ENCODE measurements at places on chromosomes 11 and 22.

GRCh38 chr11:66314561-66315497 lies 2.0 kb downstream of the CD248 start:
- no peak for DNase-seq

- DNase-seq: no peak
Observed at GRCh38 chr11:117189191-117189940, 9.8 kb upstream of the TAGLN start.

GRCh38 chr11:45523760-45524159 lies 141.7 kb downstream of the CHST1 start:
- DNase-seq: no peak

DNA sequence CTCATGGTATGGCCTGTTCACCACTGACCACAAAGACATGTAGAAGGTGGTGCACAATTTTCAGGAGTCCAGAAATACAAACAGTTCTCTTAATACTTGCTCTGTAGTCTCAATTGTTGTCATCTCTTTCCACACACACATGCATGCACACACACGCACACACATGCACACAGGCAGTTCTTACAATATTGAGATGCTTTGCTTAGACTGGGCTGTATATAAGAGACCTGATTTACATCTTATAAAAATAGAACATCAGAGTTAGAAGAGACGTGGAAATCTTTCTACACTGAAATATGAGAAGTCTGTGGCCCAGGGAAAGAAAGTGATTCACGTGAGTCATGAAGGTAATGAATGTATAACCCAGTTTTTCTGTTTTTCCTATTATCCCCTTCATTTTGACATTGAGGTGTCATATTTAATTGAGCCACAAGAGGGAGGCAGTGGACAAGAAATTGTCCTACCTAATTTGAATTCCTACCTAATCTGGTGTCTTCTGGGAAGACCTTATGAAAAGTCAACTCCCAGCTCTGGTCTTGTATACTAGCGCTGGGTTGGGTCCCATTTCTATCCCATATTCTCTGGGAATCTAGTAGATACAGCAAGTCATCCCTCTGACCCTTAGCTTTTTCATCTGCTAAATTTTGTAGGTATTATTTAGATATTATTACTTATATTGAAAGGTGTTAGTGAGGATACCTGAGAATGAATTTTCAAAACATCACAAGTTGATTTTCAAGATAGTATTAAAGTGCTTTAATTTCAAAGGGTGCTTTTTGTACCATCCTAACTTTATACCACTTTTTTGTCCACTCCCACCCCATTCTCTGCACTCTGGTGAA lies 14.9 kb upstream of the MS4A4A start:
- DNase-seq: no peak

DNA sequence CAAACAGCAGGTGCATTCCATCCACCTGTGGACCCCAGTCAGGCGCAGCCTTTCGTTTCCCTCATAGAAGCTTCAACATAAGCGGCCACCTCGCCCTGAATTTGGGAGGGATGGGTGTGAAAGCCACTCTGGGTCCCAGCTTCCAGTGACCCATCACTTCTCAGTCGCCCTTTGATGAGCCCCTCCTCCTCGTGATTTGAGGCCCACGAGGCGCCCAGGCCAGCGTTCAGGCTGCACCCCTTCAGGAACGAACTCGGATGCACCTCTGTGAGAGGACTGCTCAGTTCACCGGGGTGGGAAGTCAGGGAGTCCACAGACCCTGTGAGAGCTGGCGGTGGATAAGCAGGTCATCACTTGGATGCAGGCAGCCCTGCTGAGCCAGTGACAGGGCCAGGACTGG lies 1118.2 kb downstream of the BRD1 start:
- DNase-seq: no peak

DNA sequence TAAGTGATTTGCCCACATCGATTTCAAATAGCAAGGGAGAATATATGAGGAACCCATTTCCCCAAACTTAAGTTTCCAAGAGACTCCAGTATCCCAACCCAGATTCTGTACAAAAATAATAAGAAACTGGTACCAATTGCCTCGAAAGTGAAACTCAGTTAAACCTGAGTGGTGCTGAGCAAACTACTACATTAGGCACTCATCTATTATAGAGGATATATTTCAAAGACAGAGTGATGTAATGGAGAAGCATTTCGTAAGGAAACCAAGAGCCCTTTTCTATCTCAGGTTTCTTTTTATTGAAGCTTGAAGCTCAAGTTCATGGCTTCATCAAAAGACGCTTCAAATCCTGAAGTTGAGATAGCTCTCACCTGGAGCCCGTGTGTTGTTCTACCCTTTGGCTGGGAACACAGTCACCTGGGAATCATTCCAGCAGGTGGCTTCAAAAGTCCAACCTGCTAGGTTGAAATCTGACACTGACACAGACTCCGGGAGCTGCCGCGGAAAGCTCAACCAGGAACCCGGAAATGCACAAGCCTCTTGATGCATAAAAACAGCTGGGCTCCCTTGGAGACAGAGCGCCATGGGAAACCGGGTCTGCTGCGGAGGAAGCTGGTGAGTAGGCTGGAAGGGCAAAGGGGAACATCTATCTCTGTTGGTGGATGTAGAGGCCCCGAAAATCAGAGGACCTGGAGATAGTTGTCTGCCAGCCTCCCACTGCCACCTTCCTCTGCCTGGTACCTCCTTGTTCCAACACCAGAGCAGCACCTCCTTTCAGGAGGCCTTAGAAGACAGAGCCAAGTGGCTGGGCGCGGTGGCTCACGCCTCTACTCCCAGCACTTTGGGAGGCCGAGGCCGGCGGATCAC lies at the start of gene C11orf52:
TSS of gene C11orf52 (plus strand) at position 524 of the 867 bp plus-strand sequence. CDS start at position 584, 60 bp downstream.
- no peak for DNase-seq

- DNase-seq: no peak
Observed at GRCh38 chr22:37020192-37020479, 594 bp downstream of the MPST start.

- no peak for DNase-seq
Observed at GRCh38 chr11:16002942-16003341, 353.4 kb downstream of the SOX6 start.

- no peak for DNase-seq
Observed at GRCh38 chr11:9853929-9854552, 190.2 kb downstream of the SWAP70 start.

- DNase-seq: no peak
Observed at GRCh38 chr22:37179622-37180420, 8.2 kb downstream of the C1QTNF6 start.

GRCh38 chr11:75767793-75768111 lies 826 bp upstream of the DGAT2 start:
- DNase-seq: no peak

- no peak for DNase-seq
Observed at GRCh38 chr11:67415501-67416304, at the start of gene CARNS1. TSS of gene CARNS1 (plus strand) at chr11:67415678. CDS start at chr11:67416200, 522 bp downstream.

DNA sequence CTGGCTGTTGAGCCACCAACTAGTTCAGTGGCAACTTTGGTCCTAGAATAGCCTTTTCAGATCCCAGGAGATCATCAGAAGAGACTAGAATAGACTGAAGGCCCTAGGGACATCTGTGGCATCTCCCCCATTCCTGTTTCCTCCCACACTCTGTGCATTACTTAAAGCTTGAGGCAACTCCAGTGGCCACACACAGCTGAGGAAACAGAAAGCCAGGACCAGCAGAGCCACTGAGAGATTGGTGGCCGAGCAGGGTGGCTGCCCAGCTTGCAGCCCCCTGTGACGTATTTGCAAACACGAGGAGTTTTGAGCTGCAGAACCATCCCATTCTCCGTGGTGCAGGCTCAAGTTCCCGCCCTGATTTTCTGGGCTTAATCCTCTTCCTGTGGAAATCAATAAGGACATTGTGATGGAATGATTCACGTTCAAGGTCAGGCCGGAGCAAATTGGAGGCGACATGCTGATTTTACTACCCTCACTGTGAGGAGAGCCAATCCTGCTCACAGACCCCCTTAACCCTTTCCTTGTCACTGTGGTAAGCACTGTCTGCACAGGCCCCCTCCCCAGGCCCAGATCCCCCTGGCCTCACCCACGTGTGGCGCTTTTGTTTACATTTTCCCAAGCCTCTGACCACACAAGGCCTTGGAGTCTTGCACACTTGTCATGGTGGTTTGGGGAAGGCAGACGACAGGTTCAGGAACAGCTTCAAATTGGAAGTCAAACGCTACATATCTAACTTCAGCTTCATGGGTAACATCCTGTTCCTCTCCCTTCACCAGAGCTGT lies 69.1 kb upstream of the MYOD1 start:
- DNase-seq: no peak

DNA sequence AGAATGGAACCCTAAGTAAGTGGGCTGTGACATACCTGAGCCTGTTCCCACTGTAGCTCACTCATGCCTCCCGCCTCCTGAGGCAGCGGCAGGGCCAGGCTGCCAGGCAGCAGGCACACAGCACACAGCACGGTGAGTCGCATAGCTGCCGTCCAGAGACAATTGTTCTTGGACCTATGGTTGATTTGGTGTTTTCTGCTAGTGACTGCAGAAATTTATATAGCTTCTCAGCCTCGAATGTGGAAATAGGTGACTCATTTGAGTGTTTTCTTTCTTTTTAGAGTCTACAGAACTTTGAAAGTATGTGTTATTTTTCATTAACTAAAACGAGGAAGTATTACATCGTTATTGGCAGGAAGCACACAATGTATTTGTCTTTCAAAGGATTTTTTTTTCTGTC lies at the start of gene MMP7:
TSS of gene MMP7 (minus strand) at position 190 of the 400 bp plus-strand sequence. CDS start at position 143, 47 bp downstream.
- DNase-seq: no peak

DNA sequence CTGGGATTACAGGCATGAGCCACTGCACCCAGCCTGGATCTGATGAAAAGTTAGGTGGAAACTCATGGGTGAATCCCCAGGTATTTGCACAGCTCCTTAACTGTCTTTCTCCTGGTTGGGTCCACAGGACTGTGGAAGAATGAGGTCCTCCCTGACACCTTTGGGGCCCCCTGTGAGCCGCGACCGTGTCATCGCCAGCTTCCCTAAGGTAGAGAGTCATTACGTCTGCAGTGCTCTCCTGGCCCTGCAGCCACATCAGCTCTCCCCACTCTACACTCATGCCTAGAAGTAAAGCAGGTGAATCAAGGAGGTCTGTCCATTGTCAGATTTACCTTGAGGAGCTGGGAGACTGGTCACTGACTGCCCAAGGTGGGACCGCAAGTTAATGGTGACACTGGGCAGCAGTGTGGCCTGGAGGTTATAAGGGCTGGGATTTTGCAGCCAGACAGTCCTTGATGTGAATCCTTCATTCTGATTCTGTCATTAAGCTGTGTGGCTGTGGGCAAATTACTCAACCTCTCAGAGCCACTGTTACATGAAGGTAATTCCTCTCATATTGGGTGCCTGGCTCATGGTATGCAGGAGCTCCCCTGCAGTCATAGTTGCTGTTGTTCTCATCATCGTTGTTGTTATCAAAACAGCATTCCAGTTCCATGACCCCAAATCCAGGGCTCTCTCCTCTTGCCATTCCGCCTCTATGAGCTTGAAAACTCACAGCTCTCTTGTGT lies 1.4 kb downstream of the RAB36 start:
- DNase-seq: no peak

DNA sequence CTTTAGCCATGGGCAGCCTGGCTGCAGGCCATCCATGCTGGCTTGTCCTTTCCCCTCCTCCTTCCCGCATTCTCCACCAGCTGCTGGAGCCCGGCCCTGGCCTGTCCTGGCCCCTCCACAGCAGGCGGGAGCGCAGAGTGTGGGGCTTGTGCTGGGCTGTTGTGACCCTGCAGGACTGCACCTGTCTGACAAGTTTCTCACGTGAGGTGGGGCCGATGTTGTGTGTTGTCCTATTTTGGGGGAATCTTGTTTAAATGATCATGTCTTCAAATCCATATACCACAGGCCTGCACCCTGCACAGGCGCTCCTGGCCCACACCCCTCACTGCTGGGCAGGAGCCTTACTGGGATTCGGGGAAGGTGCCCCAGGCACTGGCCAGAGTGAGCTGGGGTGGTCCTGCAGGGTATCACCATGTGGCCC lies 30.4 kb downstream of the TBC1D22A start:
- no peak for DNase-seq

- DNase-seq: no peak
Observed at GRCh38 chr11:128232588-128232987, 354.8 kb downstream of the ETS1 start.

DNA sequence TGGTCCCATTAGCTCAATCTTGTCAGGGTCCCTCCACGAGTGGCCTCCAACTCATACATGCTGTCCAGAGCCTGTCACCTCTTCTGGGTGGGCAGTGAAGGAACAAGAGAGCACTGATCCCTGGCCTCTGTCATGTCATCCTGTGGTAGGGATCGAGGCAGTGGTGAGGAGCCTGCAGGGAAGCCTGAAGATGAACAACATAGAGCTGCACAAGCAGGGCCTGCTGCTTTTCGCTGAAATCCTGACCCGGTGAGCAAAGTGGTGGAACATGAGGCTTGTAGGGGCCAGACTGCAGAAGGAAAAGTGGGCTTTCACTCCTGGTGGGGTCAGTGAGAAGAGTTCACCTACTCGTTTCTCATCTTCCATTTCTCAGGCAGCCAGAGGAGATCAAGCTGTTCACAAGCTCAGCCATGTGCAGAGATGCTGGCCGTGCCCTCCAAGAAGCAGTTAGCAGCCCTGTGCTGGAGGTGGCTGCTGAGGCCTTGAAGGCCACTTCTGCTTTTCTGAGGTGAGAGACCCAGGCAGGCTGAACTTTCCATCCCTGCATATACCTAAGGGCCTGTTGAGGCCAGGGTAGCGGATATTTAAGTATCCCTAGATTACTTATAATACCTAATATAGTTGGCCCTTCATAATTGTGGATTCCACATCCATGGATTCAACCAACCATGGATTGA lies 32.9 kb downstream of the MEI1 start:
- DNase-seq: no peak

DNA sequence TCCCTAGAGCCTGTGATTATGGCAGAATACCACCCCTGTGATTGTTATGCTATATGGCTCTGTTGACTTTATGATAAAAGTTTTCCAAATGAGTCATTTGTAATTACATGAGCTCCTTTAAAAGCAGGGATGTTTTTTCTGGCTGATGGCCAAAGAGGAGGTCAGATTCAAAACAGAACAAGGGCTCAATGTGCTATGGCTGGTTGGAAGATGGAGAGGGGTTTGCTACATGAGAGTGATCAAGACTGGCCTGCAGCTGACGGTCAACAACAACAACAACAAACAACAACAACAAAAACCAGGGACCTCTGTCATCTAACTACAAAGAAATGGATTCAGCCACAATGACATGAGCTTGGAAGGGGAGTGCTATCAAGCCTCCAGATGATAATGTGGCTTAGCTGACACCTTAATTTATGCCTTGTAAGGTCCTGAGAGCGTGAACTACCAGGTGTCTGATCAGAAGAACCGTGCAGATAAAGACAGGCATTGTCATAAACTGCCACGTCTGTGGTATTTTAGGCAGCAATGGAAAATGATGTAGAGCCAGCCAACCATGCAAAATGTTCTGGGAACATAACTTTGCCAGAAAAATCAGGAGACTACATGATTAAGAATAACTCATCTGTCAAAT lies 47.2 kb downstream of the PIWIL3 start:
- no peak for DNase-seq

GRCh38 chr11:46265764-46266163 lies 11.7 kb upstream of the CREB3L1 start:
- DNase-seq: no peak
